HTR-8/SVneo (cell line): ENCODE measurements at places on chromosomes 13 and 19.

DNA sequence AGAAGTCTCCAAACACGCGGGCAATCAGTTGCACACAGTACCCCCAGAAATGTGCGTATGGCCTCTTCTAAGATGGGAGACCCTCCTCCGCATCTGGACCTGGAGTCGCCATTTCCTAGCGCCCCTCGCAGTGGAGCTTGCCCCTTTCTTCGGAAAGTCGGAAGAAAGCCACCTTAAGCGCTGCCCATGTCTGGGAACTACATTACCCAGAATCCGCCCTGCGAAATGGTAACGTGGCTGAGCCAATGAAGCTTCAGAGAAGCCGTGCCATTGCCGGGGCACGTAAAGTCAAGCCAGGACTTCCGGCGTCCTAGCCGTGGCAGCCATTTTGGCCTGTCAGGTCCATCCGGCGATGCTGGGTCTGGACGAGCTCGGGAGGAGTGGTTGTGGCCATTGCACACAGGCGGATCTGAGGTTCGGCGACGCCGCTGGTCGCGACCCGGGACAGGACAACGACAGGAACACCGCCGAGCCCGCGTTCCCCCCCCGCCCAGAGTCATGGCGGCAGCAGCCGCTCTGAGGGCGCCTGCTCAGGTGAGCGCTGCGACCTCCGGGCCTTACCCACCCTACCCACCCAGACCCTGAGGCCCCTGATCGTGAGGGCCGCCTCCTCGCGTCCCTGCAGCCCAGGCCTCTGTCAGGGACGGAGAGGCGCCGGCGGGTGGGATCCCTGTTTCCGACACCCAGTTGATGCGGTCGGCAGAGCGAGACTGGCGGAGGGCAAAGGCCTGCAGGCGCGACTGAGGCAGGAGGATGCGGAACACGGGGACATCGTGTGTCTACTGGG lies at the start of gene ZNF586:
Gene ZNF586 (plus strand): TSS at position 332 of the 787 bp plus-strand sequence. CDS start 167 bp downstream, at position 499.
- peak; percentile 97 for DNase-seq

DNA sequence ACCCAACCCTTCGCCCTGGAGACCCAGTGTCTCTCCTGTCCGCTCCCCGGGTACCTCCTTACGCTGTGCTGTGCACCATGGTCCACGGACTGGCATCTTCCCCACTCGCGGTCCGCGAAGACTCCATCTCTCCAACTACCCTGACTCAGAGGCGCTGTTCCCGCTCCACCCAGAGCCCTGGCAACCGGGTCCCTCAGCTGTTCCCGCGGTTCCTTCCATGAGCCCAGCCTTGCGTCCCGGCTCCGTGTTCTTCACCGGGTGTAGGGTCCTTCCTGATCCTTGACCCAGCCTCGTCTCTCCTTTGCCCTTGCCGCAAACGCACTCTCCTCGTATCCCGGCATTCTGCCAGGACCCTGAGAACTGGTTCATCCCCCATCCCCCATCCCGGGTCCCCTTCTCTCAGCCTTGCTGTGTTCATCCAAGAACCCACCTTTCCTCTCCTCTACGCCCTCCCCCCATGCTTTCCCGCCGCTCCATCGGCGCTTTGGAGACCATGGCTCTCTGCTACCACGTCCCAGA lies 664 bp downstream of the ICAM5 start:
- no peak for DNase-seq

GRCh38 chr13:59205501-59205900 lies 958.2 kb downstream of the DIAPH3 start:
- DNase-seq, result no peak

DNA sequence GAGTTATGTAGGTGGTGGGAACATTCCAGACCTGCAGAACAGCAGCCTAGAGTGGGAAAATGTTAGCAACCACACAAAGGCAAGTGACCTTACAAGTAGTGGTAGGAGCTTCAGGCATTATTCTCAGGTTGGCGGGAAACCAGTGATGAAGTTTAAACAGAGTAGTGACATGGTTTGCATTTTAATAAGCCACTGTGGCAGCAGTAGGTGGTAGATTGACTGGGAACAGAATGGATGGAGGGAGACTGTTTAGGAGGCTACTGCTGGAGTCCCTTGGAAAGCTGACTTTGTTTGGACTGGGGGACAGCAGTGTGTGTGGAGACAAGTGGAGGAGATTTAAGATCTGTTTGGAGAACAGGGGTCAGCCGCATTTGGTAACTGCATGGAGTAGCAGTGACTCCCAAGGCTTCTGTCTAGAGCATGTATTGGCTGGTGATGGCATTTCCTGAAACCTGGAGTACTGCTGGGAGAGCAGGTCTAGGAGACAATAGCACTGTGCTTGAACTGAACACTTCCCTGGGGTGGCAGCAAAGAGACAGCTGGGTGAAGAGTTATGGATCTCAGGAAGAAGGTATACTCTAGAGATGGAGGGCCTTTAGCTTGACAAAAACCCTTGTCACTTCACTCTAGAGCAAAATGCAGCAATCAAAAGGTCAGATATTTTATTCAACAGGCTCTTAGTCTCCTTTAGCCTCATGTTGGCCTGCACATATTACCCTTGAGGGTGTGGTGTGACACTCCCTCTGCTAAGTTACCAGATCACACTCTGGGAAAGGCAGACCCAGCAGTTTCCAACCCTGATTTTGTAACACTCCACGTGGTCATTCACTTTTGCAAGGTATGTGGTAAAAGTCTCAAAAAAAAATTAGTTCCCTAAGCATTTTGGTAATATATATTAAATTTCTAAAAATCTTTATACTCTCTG lies 70.3 kb downstream of the DHRS12 start:
- peak; percentile 10 for DNase-seq

GRCh38 chr19:34816708-34817107 lies 43.7 kb upstream of the ZNF599 start:
- DNase-seq, result no peak
